ENCODE measurements at places on chromosomes 7 and 10.

GRCh38 chr7:24755541-24756407 lies 1.5 kb downstream of the GSDME start:
- no peak for DNase-seq

- DNase-seq: no peak
Measured at GRCh38 chr7:68562323-68562899, 1035.9 kb upstream of the AUTS2 start.

GRCh38 chr7:127047521-127047920 lies 205.2 kb downstream of the GRM8 start:
- DNase-seq: no peak

GRCh38 chr10:97784200-97784810 lies 12.5 kb upstream of the SFRP5 start:
- DNase-seq: no peak

- no peak for DNase-seq
Measured at GRCh38 chr7:147904219-147904576, 686.4 kb upstream of the C7orf33 start.

GRCh38 chr7:29639886-29640595 lies 76.4 kb downstream of the PRR15 start:
- DNase-seq: no peak

- DNase-seq: no peak
Measured at GRCh38 chr7:10708447-10708846, 265.2 kb upstream of the PHF14 start.

DNA sequence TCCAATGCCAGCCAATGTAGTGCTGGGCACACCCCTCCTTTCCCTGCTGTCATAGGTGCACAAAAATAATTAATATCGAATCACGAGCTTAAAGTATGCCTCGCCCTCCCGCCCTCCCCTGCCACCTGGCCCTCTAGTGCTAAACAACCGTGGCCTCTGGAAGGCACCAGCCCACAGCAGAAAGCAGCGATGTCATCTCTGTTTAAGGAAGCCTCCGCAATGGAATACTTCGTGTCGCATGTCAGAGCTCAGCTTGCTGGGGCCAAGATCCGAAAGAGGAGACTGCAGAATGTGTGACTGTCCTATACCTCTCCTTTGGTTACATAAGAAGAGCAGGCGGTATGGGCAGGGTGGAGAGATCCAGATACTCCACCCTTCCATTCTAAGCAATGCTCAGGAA lies 71.5 kb downstream of the RHOBTB1 start:
- no peak for DNase-seq

GRCh38 chr10:14971867-14972448 lies 12.8 kb downstream of the MEIG1 start:
- no peak for DNase-seq

DNA sequence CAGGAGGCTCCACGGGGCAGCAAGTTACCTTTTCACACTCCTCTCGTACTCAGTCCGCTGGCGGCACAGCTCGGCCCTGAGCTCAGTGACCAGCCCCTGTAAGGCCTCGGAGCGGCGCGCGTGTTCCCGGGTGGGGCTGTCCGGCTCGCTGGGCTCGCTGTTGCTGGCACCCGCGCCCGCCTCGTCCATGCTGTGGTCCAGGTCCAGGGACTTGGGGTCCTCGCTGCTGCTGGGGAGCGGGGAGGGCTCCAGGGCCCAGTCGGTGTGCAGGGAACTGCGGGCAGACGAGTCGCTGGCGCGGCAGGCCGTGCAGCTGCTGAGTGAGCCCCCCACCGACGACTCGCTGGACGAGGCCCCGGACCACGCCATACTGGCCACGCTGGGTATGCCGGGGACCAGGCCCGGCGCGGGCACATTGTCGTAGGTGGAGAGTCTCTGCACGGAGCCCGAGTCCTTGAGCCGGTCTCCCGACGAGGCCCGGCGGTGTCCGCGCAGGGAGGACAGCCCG lies 143.8 kb downstream of the MAPK8 start:
- DNase-seq: no peak

GRCh38 chr10:125442856-125443540 lies 240.0 kb downstream of the TEX36 start:
- no peak for DNase-seq

DNA sequence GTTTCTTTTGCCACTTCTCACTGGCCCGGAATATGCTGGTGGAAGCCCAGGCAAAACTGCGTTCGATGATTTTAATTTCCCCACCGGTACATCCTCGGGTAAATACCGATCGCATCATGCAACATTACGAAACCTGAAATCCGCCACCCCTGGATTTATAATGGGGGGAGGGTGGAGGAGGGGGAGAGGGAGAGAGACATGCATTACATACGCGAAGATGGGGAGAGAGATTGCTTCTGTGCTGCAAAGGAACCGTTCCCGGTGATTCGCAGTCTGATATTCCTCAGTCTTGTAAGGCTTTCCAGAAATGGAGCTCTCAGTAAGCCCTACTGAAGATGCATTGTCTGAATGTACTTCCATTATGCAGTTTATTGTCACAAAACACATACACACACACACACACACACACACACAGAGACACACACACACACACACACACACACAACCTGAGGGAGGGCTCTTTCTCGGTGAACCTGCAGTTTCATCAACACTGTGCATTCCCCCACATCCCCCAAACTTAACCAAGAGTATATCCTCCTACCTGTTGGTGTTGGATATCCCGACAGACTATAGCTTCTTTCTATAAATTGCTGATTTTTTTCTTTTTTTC lies 741 bp downstream of the GPR85 start:
- DNase-seq: no peak

DNA sequence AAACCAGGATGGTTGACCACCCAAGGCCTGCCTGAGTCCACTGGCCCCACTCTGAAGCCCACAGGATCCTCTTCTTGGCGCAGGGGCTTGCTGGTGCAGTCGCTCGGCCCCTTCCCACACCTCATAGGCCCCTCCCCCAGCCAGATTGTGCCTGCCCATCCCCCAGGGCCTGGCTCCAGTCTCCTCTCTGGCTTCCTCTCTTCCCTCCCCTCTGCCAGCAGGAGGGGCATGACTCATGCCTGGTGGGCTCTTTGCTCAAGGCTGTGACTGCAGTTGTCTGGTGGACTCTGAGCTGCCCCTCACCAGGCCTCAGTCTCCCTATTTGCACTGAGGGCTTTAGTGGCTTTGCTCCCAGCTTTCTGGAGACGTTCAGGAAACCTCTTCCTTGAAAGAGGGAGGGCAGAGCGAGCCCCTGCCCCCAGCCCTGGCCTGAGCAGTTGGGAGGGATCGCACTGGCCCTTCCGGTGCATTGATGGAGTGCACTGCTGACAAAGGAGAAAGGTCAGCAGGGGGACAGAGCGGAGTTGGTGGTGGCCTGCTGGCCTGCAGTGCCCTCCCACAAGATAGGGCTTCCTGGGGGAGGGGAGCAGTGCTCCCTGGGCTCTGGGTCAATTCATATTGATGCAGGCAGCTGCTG lies 60.7 kb downstream of the ZMIZ1 start:
- no peak for DNase-seq

GRCh38 chr7:84786073-84786472 lies 400.8 kb downstream of the SEMA3D start:
- no peak for DNase-seq

DNA sequence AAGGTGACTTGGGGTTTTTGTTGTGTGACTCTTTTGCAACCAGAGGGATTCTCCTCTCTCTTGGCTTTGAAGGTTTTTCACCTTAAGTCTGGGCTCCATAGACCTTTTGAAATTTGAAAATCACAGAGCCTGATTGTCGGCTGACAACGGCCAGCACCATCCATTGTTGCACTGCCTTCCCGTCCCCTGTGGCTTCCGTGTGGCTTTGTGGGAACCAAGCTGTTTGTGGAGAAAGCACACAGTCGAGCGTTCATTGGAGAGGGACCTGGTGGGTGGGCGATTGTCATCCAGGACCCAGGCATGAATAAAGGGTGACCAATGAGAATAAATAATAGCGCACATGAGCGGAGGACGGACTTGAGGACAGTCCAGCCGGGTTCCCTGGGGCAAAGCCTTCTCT lies 7.4 kb upstream of the RAMP3 start:
- DNase-seq: no peak

DNA sequence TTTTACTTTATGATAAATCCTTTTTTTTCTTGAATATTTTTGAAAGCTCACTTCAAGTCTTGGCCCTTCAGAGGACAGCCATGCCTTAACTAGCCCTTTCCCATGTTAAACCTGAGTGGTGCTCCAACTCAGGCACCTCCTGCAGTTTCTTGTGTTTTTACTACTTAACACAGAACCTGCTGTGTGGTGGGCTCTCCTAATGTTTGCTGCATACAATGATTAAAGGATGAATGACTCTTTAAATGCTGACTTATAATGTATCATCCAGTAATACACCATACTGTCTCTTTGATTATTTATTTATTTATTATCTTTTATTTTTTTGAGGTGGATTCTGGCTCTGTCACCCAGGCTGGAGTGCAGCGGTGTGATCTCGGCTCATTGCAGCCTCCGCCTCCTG lies 179.4 kb downstream of the SEMA3E start:
- DNase-seq: no peak

- no peak for DNase-seq
Measured at GRCh38 chr7:117809958-117810357, 63.3 kb downstream of the CTTNBP2 start.

GRCh38 chr7:123397746-123398338 lies 136.6 kb downstream of the IQUB start:
- DNase-seq: no peak

DNA sequence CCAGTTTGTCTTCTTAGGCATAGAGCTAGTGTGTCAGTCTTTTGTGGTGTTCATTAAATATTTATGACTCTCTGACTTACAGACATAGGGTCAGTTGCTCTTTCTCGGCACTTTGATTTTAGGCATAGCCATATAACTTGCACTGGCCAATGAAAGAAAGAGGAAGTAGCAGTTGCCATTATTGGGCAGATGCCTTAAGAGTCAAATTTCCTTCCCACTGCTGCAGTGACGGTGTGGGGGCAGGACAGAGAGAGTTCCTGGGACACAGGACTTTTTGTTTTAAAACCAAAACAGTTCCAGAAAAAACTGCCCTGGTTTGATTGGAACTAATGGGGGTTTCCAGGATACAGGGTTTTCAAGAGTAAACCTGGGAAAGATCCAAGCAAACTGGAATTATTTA lies 60.2 kb upstream of the PHF14 start:
- no peak for DNase-seq

- no peak for DNase-seq
Measured at GRCh38 chr7:148567524-148567923, 23.0 kb upstream of the C7orf33 start.

DNA sequence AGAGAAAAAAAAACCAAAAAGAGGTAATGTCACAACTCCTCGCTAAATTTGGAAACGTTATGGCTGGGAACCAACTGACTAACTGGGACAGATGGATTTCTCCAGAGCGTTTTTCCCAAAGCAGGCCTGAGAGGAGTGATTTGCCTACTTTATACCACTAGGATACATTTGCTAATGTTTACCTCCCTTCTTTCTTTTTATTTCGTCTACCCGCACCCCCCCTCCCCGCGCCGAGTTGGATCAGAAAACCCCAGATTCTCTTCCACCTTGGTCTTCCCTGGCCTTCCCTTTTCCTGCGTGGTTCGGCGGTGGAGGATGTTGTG lies 7.2 kb downstream of the CPA2 start:
- no peak for DNase-seq

GRCh38 chr10:1036341-1036791 lies 10.7 kb upstream of the IDI2 start:
- no peak for DNase-seq

DNA sequence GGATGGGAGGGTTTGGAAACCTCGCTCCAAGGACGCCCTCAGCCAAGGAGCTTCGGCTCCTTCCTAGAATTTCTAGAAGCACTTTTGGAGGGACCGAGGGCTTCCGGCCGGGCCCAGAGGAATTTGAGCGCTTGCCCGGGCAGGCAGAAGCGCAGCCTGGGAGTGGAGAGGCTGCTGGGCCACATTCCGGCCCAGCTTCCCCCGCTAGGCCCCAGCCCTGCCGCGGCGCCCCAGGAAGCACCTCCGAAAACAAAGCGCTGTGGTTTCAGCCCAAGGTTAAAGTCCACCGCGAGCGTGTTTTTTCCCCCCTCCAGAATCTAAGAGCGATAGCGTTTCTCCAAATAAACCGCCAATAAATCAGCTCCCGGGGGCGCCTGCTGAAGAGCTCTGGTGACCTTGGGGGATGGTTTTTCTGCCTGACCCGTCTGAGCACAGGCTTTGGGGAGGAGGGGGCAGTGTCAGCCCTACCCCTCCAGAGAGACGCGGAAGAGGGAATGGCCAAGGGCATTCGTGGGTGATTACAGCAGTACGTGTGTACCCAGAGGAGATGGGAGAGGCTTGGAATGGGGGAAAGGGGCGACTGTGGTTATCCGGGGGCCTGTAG lies 5.7 kb upstream of the TNRC18 start:
- DNase-seq: no peak

DNA sequence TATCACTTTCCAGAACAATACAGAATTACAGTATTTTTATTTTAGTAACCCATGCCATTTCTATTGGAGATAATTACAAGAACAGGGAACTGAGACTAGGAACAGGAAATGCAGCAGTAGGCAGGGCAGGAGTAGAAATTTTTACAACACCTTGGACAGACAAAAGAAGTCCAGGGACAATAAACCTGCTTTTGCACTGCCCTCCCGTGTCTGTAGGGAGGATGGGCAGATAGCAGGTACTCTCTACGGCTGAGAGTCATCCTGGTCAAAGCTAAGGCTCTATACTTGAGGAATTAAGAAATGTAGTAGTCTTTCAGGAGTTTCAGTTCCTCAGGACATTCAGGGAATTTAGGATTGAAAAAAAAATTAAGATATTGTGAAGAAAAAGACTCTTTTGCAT lies 63.4 kb downstream of the VAX1 start:
- DNase-seq: no peak

- no peak for DNase-seq
Measured at GRCh38 chr7:118013252-118014010, 140.2 kb upstream of the CTTNBP2 start.

GRCh38 chr7:98771519-98771918 lies 98.3 kb downstream of the TMEM130 start:
- no peak for DNase-seq

- DNase-seq: no peak
Measured at GRCh38 chr7:43141091-43141490, 28.6 kb downstream of the HECW1 start.

- DNase-seq: no peak
Measured at GRCh38 chr7:1274121-1274875, 41.6 kb downstream of the UNCX start.

DNA sequence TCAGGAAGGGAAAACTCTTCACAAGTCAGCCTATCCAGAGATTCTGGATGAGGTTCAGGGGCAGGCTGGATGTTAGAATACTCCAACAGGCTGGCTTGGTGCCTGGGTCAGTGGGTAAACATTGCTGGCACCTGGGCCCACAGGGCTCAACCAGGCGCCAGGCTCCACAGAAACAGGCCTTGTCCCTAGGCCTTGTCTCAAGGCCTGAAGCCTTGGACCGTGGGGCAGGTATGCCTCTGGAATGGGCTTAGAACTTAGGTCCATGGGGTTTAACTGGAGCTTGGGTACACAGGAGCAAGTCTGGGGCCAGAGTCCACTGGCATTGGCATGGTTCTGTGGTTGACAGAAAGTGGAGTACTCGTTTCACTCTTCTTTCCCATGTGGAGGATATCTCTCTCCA lies 263.0 kb upstream of the ETV1 start:
- no peak for DNase-seq

- DNase-seq: peak; percentile 73
Measured at GRCh38 chr7:37198906-37199485, 249.7 kb downstream of the ELMO1 start.

Data from T-cell (primary cell).